Endodermal cell (in vitro differentiated cells): ENCODE measurements at places on chromosomes 2 and 18.

GRCh38 chr2:3526871-3527270, 7.5 kb upstream of the ADI1 start:
- H3K4me3 ChIP-seq, result no peak overlapping the region
- H3K4me1 ChIP-seq, result no peaks in the 10 kb centered on the region
- DNase-seq, result no peak
- H3K36me3 ChIP-seq, result no peaks in the 10 kb centered on the region
- no peak overlapping the region for H3K27ac ChIP-seq

DNA sequence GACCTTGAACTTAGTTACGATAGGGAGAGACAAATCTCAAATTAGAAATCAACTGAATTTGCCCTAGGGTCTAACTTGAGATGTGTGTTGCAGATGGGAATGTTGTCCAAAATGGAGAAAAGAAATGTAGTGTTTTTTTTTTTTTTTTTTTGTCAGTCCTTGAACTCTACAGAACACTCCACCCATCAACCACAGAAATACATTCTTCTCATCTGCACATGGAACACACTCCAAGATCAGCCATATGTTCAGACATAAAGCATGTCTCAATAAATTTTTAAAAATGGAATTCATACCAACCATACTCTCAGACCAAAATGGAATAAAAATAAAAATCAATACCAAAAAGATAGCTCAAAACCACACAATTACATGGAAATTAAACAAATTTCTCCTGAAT, 526.5 kb downstream of the FBXO15 start:
- H3K27ac ChIP-seq, result no peak overlapping the region
- no peaks in the 10 kb centered on the region for H3K36me3 ChIP-seq
- no peak for DNase-seq

DNA sequence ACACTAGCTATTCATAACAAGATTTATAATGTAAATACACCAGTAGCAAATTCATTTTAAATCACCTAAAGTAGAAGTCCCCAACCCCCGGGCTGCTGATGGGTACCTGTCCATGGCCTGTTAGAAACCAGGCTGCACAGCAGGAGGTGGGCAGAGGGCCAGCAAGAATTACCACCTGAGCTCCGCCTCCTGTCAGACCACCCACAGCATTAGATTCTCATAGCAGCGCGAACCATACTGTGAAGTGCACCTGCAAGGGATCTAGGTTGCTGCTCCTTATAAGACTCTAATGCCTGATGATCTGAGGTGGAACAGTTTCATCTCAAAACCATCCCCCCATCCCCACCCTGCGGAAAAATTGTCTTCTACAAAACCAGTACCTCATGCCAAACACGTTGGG, 71.3 kb downstream of the KANSL1L start:
- no peaks in the 10 kb centered on the region for H3K27me3 ChIP-seq
- peak; percentile 70 for DNase-seq
- peaks cover 18% of the 10 kb centered on the region for H3K36me3 ChIP-seq
- H3K4me3 ChIP-seq, result no peak overlapping the region

- H3K4me1 ChIP-seq, result peaks cover 12% of the 10 kb centered on the region
- peak overlapping the region; percentile 66 for H3K4me3 ChIP-seq
- no peaks in the 10 kb centered on the region for H3K36me3 ChIP-seq
Measured at GRCh38 chr2:23637011-23637778, 252.2 kb downstream of the KLHL29 start.

- no peak overlapping the region for H3K27ac ChIP-seq
- H3K4me1 ChIP-seq, result no peaks in the 10 kb centered on the region
- no peaks in the 10 kb centered on the region for H3K36me3 ChIP-seq
- DNase-seq, result no peak
- H3K4me3 ChIP-seq, result no peak overlapping the region
- H3K27me3 ChIP-seq, result no peaks in the 10 kb centered on the region
Measured at GRCh38 chr2:233165543-233165894, 86.0 kb upstream of the ATG16L1 start.

GRCh38 chr2:46545015-46545839, 65.9 kb downstream of the TMEM247 start:
- peaks cover 7% of the 10 kb centered on the region for H3K27me3 ChIP-seq
- DNase-seq, result no peak
- peaks cover 4% of the 10 kb centered on the region for H3K4me1 ChIP-seq
- no peaks in the 10 kb centered on the region for H3K36me3 ChIP-seq

GRCh38 chr2:232502911-232503808, 15.5 kb upstream of the ECEL1 start:
- peak; percentile 80 for DNase-seq
- H3K4me1 ChIP-seq, result peaks cover 3% of the 10 kb centered on the region
- no peak overlapping the region for H3K27ac ChIP-seq
- peak overlapping the region; percentile 70 for H3K4me3 ChIP-seq
- peaks cover 62% of the 10 kb centered on the region for H3K27me3 ChIP-seq

DNA sequence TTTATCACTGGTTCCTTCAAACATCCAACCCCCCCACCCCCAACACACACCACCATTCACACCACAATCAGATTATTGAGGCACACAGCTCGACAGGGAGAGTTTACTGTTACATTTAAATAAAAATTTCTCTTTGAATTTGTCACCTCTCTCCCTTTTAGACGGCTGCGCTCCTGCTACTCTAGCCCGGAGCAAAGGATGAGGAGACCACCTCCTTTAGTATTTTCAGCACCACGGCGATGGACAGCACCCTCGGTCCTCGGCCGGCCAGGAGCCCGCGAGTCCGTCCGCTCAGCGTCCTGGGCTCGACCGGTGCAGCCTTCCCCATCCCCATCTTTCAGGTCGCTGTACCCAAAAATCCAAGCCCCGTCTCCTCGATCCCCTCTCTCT, 892 bp downstream of the CELF4 start:
- H3K4me3 ChIP-seq, result peak overlapping the region; percentile 89
- no peaks in the 10 kb centered on the region for H3K36me3 ChIP-seq
- H3K27me3 ChIP-seq, result peaks cover 94% of the 10 kb centered on the region

DNA sequence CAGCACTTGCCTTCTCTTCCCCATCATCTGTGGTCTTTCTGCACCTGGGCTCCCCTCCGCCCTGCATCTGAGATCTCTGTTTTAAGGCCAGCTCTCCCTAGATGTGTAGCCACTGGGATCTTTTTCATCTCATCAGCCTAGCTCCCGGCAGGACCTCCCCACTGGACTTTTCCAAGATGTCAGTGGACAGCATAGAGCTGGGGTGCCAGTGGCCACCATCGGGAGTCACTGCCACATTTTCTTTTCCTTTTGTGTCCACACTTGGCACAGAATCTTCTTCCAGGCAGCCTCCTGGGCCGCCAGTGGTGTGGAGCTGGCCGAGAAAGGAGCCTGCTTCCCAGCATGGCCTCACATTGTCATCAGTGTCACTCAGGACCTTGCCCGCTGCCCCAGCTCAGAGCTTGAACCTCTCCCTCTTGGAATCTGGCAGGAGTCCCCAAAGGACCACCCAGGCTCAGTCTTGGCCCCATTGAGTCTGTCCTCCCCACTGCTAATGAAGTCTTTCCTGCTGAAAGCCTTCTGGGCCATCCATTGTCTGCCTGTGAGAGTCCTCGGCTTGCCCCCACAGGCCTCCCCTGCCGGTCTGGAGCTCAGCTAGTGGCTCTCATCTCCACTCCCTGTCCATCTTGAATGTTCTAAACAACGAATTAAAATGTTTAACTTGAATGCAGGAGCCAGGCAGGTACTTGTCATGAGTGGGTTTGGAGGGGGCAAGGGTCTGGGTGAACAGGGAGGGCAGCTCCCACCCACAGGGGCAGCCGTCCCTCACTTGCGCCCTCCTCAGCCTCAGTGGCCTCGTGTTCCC, 324.4 kb downstream of the GBX2 start:
- H3K27me3 ChIP-seq, result no peaks in the 10 kb centered on the region
- no peaks in the 10 kb centered on the region for H3K4me1 ChIP-seq
- no peak for DNase-seq
- no peaks in the 10 kb centered on the region for H3K36me3 ChIP-seq
- H3K4me3 ChIP-seq, result no peak overlapping the region

- H3K4me1 ChIP-seq, result no peaks in the 10 kb centered on the region
Measured at GRCh38 chr2:39218391-39218790, 25.4 kb downstream of the CDKL4 start.
